ENCODE measurements at places on chromosomes 2 and 18.

DNA sequence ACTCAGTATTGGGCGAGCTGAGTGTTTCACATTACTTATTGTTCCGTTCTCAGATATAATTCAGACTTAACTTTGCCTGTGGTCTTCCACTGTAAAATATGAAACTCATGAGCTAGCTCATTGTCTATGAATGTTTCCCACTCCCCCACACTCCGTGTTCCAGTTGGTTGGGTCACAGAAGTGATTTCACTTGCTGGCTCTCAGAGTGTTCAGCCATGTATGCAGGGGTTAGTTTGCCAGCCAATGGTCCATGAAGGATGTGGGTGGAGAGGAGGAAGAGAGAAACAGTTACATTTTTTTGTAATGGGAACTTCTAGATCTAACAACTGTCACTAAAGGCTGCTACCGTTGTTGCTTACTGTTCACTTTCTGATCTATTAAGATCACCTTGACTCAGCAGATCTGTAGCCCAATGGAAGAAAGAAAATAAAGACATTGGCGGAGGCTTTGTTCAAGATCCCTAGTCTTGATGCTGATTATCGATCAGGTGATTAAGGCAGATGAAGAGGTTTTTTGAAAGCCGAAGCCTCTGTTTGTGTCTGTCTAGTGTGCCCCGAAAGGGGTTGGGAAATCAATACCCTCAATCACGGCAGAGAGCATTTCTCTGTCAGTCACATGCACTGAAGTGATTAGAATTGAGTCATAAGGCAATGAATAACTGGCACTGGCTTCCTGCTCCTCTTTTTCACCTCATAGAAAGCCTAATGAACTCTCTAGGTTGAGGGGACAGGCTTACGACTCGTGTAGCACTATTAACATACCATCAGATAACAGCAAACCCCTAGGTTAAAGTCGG lies 279.7 kb upstream of the FIGN start:
- no peak for DNase-seq

DNA sequence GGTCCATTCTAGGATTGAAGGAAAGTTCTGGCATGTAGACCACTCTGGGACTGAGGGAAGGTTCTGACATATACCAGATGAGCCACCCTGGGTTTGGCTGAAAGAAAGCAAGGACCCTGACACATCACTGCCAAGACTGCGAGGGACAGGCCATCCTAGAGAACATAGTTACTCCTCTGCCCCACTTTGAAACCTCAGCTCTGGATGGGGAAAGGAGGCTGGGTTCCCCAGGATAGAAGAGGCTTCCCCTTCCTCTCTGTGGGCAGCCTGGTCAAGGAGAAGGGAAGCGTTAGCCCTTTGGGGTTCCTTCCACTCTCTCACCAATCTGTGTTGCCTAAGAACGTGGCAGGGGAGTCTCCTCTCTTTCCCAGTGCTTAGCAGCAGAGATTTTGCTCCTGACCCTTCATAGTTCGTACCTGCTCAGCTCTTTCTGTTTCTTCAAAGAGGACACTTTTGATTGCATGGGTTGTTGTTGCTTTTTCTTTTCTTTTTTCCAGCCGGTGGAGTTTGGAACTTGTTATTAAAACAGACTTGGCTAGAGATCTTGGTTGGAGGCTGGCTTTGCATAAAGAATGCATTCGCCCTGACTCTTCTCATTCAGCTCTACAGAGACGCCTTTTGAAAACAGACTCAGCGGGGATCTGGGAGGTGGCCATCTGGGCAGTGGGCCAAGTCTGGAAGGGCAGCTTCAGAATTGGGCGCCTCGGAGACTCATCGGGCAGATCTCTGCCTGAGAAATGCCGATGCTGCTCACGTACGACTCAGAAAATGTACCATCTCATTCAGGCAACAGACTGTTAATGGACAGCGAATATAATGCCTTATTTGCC lies 166.1 kb downstream of the CLIP4 start:
- DNase-seq = no peak

GRCh38 chr18:6434481-6434880 lies 19.8 kb upstream of the L3MBTL4 start:
- DNase-seq = no peak

- DNase-seq = peak; percentile 38
These were observed 38.8 kb upstream of the BMP10 start for GRCh38 chr2:68909793-68910674.

GRCh38 chr2:120005834-120006521 lies 6.9 kb upstream of the EPB41L5 start:
- no peak for DNase-seq

DNA sequence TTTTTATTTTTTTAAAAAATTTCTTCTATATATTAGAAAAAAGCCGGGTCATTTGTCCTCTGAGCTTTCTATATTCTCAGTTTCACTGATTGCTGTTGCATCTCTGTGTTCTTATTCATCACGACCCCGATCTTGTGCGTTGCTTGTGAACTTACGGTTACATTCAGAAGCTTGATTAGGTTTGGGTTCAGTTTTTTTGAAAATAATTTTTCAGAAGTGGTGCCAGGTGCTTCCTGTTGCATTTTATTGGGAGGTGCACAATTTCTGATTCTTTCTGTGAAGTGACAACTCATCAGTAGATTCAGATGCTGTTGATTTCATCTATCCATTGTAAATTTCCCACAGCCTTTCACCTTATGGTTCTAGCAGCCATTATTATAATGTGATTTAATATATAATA lies 147.3 kb downstream of the INHBB start:
- no peak for DNase-seq

- no peak for DNase-seq
These were observed 4.5 kb upstream of the NPPC start for GRCh38 chr2:231930593-231931281.

DNA sequence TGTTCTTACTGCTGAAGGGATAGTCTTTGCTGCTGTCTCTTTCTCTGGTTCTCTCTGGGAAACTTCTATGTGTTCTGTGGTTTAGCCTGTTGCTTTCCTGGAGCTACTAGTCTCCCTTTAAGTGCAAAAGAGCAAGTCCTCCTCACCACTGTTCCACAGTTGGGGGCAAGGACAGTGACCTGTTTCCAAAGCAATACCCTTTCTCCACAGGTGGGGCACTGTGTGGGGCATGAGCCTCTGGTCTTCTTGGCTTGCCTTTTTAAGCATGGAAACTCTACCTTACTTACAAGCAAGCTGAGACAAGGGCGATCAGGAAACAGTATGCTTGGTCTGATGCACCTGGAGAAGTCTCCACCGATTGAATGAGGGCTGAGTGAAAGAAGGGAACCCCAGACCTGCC lies 156.7 kb downstream of the CPS1 start:
- DNase-seq = no peak

DNA sequence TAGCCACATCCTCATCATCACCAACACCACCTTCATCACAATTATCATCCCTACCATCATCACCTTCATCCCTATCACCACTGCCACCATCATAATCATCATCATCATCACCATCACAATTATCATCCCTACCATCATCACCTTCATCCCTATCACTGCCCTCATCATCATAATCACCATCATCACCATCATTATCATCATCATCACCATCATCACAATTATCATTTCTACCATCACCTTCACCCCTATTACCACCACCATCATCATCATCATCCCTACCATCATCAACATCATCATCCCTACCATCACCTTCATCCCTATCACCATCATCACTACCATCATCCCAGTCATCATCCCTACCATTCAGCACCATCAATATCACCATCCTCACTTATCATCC lies 140.5 kb downstream of the LOXHD1 start:
- no peak for DNase-seq

GRCh38 chr2:98483257-98483861 lies 38.7 kb downstream of the INPP4A start:
- DNase-seq = no peak

GRCh38 chr18:79272916-79273315 lies 122.8 kb upstream of the NFATC1 start:
- no peak for DNase-seq

DNA sequence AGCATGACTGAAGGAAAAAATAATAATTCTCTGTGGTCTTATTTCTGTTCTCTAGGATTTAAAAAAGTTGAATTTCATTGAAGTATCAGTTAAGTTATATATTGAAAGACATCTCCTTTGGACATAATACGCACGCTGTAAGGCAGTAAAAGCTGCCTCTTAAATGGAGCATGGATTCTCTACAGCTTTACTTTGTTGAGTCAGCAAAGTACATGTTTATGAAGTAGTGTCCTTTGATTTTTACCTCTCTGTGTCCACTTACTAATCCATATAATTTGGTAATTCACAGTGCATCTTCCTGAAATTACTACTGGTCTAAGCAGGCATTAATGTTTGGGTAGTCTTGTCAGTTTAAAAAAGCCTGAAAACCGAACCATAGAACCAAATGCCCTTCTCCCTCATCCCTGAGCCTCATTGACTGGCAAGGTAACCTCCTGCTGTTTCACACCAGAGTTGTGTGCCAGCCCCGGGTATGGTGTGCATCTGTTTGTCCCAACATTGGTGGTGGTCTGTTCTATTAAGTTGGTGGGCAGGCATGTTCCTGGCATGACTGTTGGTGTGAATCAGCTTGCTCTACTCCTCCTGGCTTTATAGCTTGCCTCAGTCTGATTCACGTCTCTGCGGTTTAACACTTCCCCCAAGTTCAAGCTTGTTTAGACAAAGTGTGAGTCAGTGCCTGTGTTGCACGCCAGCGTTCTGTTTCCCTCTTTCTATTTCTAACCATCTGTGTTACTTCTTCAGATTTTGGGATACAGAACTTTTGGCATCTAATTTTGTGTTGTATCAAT lies 71.0 kb upstream of the ITM2C start:
- peak; percentile 43 for DNase-seq

- DNase-seq = no peak
These were observed 100.6 kb upstream of the APCDD1 start for GRCh38 chr18:10353791-10354190.

DNA sequence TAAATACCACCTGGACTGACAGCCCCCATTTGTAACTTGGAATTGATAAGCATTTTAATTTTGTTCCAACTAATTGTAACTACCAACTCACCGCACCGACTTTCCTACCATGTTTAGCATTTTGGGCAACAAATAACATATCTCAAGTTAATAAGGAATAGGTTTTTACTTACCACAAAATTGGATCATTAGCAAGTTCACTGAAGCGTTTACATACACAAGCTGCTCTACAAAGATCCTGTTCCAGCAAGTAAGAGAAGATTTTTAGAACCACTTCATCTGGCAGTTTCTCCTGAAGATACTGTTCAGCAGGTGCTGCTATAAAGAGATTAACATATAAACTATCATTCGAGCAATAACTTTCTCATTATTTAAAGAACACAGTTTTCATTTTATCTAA lies 55.7 kb downstream of the MSH6 start:
- DNase-seq = no peak

- DNase-seq = no peak
These were observed 17.3 kb downstream of the MRPL30 start for GRCh38 chr2:99198103-99198841.

DNA sequence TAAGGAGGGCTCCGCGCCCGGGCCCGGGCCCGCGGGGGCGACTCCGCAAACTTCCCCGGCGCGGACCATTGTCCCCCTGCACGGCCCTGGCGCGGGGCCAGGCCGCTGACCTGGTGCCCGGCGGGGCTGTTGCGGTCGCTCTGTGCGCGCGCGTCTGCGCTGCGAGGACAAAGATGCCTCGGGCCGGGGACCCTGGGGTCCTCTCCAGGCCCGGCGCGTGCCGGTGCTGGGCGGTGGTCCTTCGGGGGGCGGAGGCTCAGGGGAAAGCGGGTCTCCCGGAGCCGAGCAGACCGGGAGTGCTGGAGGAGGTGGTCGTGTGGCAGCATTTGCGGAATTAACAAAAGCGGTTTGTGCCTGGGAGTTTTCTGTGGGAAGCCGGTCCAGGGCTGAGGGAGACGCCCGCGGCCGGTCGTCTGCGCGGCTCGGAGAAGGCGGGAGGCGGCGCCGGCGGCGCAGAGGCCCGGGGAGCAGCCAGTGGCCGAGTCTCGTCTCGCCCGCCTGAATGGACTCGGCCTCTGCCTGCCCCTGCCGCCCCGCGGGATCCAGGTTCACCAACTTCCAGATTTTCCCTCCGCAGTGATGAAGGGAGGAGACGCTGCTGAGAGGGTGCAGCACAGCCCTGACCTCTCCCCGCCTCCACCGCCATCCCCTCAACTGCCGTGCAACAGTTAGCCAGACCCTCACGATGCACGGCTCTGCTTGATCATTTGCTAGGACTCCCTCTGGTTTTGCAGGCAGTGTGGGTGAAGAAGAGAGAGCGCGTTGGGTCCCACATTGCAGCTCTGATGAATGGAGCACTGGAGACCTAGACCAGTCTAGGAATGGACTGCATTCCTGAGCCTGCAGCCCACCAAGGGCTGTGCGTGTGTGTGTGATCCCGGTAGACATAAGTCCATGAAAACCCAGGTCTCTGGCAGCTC lies 705 bp downstream of the EFR3B start:
- no peak for DNase-seq

- DNase-seq = no peak
These were observed 71.8 kb upstream of the SPRED2 start for GRCh38 chr2:65504201-65504600.

DNA sequence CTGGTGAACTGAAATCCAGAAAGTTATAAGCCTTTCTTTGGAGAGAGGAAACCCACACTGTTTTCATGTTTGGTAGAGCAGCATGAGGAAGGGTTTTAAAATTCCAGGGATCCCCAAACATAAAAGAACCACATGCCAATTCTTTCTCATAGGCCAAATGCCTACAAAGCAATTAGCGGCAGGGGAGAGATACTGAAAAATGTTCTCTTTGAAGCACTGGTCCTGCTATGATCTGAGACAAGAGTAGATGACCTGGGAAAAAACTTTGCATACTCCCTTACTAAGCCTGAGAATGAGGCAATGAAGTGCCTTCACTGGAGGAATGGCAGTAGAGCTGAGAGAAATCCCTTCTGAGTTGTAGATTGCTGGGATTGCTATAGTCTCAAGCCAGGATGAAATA lies 1261.7 kb downstream of the DSC3 start:
- no peak for DNase-seq

- DNase-seq = no peak
These were observed 476.7 kb upstream of the RAB6C start for GRCh38 chr2:129502781-129503180.

GRCh38 chr2:140567734-140568133 lies 1563.1 kb downstream of the LRP1B start:
- no peak for DNase-seq

- no peak for DNase-seq
These were observed 188.1 kb downstream of the LAMA1 start for GRCh38 chr18:6929370-6930102.

- DNase-seq = no peak
These were observed 10.5 kb upstream of the FAM171B start for GRCh38 chr2:186683341-186683740.

- DNase-seq = no peak
These were observed 86.8 kb upstream of the DNER start for GRCh38 chr2:229800997-229801754.

GRCh38 chr2:217740756-217741155 lies 262.0 kb downstream of the TNS1 start:
- no peak for DNase-seq
